ENCODE measurements at places on chromosomes 5 and 9. TPM values are rescaled to one million over a fixed set of nuclear protein-coding genes. Genes with fewer than 3 reads are reported as not detected.

DNA sequence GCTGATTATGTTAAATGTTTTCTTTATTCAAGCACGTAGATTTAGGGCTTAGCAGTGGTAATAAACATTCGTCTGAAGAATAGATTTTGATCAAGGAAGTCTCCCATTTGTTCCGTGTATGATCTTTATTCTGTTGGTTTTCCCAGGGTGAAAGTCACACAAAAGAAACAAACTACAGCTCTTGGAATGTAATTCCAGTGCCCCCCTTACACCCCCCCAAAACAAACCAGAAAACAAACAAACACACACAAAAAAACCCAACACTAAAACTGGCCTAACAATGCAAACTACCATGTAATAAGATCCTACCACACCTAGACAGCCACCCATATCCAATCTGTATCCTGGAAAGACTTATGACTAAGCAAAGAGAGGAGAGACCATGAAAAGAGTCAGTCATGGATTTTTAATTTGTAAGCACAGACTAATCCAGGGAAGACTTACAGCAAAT lies 196.2 kb upstream of the ELL2 start:
- DNase-seq = no peak

DNA sequence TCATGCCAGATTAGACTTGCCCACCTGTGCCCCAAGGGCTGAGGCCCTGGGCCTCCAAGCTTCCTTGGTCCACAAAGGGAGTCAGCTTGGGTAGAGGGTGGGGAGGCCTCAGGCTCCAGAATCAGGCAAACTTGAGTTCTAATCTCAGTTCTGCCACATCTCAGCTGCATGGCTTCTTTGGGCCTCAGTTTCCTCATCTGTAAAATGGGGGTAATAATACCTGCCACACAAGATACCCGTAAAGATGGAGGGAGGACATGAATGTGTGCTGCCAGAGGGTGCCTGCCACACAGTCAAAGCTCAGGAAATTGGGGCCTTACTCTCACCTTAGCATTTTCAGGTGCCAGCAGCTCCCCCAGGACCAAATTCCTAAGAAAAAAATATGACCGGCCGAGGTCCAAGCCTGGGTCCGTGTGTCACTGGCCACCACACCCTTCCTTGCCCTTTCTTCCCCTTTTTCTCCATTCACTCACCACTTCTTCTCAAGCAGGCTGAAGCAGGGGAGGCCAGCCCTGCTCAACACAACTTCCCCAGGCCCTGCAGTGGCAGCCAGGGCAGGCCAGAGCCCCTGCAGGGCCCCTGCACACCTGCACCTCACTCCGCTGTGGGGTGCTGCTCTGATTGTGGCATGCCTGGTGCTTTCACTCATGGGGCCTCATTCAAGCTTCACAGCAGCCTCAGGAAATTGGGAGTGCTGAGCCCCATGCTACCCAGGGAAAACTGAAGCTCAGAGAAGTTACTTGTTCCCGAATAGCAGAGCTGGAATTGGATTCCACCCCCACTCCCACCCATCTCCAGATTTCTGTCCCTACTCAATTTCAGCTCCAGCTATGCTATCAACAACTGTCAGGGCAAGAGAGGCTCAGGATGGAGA lies 3.9 kb downstream of the RGS14 start:
- no peak for DNase-seq

DNA sequence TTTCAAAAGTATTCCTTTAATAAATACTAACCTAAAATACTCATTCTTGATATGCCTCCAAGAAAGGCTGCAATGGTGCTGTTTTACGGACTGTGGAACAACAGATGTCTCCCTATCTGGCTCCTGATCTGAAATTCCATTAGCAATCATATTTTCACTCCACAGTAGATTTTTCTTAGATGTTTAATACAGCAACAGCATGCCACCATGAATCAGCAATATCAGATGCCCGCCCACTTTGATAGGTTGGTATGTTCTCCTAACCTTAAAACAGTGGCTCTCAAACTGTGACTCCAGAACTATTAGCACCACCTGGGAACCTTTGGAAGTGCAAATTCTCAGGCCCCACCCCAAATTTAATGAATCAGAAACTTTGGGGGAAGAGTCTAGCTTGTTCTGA lies 110.2 kb downstream of the MLLT3 start:
- DNase-seq = no peak

- DNase-seq = no peak
Observed at GRCh38 chr5:136242136-136242535, 49.2 kb upstream of the SMIM32 start.

The GABRG2 gene
- not detected for total RNA-seq

GRCh38 chr5:52334367-52334766 lies 453.3 kb upstream of the ITGA1 start:
- no peak for DNase-seq

- DNase-seq = no peak
Observed at GRCh38 chr5:15774632-15775031, 274.7 kb downstream of the FBXL7 start.

- DNase-seq = no peak
Observed at GRCh38 chr5:78916044-78916443, 69.1 kb downstream of the ARSB start.

DNA sequence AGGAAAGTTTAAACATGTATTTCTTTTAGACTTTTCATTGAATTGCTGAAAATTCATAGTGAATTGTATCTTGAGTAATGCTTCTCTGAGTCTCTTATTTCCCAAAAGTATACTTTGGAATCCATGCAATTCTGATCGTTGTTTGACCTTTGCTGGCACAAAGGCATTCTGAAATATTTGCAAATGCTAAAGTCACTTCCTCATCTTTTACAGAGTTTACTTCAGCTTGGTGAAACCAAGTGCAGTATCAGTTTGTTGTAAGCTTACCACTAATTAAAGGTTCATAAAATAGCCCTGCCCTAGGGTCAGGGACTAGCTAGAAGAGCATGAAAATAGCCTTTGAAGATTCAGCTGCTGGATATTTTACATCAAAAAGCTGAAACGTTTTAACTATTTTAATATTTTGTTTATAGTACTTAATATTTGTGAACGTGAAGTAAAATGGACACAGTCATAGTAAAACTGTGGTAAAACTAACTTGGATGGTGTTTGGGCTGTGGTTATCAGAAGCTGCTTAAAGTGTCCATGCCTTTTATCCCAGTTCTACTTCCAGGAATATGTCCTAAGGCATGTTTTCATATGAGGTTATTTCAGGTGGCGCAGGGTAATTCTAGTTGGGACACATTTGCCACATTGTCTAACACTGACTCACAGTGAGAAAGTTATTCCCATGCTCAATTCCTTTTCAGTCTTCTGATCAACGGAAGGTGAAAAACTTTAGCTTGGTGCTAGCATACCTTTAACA lies 45.3 kb downstream of the SLC22A5 start:
- DNase-seq = no peak
